ENCODE measurements at places on chromosomes 2 and 18.

DNA sequence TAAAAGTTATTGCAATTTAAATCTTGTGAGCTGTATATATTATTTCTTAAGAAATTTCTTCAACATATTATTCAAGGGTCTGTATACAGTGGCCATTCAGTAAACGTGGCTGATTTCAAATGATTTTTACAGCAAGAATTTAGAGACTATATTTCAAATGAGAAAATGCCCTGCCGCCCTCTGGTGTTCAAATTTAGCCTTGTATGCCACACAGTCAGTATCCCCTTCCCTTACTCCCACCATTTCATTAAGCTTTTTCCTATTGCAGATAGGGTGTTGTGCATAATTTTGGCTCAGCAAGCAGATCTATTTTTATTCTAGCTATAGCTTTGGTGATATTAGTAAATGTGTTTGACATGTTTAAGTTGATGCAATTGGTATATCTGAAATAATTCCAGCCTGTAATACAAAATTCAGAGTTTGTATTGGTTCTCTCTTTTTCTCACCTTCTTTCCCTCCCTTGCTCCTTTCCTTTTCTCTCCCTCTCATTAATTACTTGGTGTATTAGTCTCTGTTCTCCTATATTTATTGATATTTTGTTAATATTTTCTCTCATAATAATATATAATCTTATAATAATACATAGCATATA is 22.8 kb upstream of the SCN7A start:
- DNase-seq = no peak

- DNase-seq = no peak
Measured at GRCh38 chr2:24008672-24009366, 1.1 kb upstream of the MFSD2B start.

DNA sequence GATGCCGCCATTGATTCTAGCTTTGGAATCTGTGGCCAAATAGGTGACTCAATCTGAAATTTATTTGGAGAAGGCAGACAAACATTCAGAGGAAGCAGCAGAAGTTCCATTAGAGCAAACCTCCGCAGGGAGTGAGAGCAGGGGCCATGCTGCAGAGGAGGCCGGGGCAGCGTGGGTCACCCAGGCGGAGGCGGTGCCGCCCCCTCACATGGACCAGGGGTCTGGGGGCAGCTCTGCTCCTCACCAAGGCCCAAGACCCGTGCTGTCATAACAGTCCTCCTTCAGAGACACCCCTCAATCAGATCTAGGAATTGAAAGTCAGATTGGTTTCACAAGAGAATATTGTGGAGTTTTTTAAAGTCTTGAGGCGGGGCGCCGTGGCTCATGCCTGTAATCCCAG is 92.4 kb downstream of the GBX2 start:
- no peak for DNase-seq

- DNase-seq = peak; percentile 41
Measured at GRCh38 chr2:38740851-38741731, 10.1 kb downstream of the SRSF7 start.

DNA sequence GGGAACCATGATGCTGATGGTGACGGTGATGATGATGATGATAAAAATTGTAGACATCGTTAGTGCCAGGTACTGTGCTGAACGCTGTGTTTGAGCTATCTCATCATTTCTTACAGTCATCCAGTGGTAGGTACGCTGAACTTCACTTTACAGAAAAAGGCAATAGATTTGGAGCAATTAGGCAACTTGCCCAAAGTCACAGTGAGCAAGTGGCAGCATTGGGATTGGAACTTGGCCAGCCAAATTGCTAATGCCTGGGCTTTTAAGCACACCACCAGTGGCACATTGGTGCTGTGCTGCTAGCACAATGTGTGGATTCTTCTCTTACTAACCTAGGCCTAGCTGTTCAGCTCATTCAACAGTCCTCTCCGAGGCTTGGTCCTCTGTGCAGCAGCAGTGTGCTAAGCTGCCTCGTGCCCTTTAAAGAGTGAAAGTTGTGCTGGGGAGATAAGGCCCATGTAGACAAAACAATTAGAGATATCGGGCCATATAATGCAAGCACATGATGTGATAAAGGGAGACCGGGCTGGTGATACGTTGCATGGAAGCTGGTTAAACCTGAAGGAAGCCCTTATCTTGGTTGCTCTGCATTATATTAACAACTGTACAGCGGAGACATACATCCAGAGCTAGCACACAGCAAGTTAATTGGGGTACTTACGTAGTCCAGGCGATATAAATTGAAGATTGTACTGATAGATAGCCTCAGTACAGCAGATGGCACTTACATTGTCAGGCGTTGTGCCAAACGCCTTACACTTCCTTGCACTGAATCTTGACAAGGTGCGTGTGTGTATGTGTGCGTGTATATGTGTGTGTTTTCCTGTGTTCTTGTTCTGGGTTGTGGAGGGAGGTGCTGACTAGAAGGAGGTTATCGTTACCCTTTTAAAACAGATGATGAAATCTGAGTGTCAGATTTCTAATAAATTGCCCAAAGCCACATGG is 28.4 kb downstream of the HK2 start:
- DNase-seq = peak; percentile 76

DNA sequence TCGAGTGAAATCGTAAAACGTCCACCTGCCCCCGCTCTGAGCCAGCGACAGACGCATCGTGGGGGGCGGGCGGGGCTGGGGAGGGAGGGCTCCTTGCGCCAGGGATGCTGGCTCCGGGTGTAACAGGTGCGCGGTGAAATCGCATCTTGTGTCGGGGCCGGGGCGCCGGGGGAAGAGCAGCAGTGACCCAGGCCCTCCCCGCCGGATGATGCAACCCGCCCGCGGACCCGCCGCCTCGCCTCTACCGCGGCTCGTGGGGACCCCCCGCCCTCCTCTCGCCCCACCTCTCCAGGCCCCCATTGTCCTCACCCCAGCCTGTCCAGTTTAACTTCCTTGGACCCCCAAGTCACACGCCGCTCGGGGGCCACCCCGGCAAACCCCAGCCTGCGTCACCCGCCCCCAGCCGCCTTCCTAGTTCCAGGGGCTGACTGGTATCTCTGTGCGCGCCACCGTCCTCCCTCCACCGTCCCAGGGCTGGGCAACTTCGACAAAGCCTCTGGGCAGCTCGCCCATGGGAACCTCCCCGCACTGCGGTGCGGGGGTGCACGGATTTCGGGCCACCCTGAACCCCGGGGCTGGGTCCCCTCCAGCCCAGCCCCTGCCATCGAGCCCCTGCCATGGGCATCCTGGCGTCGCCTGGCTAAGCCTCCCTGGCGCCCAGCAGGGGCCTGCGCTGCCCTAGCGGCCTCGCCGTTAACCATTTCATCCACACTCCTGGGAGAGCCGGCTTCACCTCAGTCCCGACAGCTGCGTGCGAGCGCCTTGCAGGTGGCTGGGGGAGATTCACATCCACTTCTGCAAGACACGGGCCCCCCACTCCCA is 799 bp upstream of the KIF1A start:
- DNase-seq = no peak

- DNase-seq = no peak
Measured at GRCh38 chr18:56067969-56068671, 480.1 kb upstream of the TCF4 start.

- DNase-seq = no peak
Measured at GRCh38 chr2:19722531-19722971, 179.2 kb downstream of the TTC32 start.

DNA sequence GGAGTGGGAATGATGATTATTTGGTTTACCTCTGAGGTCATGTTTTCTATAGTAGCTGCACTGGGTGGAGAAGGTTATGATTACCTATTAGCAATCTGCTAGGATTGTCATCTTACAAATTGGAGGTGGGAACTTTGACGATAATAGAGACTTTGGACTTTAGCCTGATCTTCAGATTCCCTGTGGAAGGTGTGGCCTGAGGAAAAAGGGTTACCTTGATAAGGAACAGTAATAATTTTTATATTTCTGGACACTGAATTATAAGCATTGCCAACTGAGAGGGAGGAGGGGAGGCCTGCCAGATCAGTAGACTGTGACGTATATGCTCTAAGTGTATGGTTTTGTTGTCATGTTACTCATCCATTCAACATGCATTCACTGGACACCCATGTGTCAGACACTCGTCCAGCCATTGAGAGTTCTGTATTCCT is 183.4 kb upstream of the FOSL2 start:
- DNase-seq = peak; percentile 96

GRCh38 chr18:77068321-77069312 is 64.0 kb downstream of the MBP start:
- DNase-seq = no peak

DNA sequence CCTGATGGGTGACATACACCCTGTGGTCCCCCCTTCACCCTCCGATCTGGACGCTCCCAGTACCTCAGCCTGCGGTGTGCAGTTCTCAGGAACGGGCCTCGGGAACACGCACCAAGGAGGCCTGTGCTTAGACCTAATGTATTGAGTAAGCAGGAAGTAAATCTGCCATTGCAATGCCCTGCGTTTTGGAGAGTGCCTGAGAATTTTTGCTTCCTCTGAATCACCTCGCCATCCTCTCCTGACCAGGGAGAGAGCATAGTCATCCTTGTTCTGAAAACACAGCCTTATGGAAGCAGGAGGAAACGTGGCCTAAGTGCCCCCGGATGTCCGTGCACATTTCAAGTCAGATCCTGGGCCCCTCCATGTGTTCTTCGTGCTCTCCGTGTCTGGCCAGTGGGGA is 272.2 kb downstream of the NDUFA10 start:
- no peak for DNase-seq

DNA sequence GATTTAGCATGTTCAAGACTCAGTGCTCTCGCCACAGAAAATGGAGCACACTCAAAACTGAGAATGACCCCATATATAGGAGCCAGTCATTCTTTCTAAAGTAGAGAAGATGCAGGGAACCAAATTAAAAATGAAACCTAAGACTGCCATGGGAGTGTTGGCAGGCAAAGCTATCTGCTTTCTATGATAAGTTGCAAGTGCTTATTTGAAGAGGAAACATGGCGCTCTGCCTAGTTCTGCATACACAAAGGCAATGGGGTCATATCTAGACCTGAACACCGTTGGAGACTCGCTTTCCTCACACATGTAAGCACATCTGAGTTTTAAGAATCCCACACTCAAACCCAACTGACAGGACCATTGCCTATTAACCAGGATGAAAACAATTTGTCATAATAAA is 292.5 kb downstream of the ALK start:
- no peak for DNase-seq

- DNase-seq = no peak
Measured at GRCh38 chr2:54720563-54720962, 2.9 kb upstream of the EML6 start.

DNA sequence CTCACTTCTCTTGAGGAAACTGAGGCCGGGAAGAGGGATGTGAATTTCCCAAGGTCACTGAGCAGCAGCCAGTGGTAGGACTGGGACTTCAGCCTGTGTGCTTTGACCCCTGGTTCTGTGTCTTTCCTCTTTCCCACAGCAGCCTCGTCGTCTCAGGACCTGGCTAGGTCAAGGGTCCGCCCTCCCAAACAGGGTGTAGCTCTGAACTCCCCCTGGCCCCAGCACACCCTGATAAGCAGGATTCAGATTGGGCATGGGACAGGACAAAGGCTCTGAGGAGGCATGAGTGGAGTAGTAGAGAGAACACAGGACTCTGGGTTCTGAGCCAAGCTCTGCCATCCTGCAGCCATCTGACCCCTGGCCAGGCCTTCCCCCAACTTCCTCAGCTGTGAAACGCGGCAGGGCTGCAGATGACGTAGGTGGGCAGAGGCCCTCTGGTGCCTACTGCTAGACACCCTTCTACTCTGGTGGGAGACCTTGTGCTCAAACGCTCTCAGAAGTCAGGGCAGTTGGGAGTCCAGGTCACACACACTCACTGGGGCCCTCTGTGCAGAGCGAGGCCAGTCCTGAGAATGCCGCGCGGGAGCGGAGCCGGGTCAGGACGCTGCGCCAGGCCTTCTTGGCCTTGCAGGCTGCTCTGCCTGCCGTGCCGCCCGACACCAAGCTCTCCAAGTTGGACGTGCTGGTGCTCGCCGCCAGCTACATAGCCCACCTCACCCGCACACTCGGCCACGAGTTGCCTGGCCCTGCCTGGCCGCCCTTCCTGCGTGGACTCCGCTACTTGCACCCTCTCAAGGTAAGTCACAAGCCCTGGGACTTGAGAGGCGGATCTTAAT is 984 bp downstream of the TCF23 start:
- peak; percentile 42 for DNase-seq

DNA sequence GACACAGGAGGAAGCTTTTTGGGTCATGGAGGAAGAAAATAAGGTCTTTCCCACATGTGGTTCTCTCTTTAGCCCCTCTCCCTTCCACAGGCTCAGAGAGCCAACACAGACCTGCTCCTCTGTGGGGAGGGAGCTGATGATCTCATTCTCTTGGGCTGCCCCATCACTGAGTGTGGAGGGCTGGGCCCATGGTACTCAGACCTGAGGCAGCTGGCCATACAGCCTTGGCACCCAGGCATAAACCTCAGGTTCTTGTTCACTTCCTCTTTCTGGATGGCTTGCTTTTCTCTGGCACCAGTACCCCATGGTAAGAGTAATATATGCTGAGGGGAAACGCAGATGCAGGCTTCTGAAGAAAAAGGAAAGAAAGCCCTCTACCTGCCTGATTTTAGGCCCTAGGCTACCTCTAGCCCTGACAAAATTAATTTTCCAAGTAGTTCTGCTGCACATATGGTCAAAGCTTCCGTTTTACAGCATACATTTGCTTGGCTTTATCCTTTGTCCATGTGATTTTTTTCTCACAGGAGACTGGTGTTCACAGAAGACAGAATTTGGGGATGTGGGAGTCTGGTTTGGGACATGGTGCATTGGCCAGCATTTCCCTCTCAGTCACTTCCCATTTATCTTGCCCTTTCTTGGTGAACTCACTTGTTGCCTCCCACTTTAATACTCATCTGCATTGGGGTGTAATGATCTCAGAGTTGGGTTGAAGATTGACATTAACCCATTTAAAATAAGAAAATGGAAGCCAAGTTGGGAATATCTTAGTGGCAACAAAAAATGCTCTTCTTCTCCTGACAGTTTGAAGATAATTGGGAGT is 11.1 kb downstream of the DHRS9 start:
- DNase-seq = no peak

DNA sequence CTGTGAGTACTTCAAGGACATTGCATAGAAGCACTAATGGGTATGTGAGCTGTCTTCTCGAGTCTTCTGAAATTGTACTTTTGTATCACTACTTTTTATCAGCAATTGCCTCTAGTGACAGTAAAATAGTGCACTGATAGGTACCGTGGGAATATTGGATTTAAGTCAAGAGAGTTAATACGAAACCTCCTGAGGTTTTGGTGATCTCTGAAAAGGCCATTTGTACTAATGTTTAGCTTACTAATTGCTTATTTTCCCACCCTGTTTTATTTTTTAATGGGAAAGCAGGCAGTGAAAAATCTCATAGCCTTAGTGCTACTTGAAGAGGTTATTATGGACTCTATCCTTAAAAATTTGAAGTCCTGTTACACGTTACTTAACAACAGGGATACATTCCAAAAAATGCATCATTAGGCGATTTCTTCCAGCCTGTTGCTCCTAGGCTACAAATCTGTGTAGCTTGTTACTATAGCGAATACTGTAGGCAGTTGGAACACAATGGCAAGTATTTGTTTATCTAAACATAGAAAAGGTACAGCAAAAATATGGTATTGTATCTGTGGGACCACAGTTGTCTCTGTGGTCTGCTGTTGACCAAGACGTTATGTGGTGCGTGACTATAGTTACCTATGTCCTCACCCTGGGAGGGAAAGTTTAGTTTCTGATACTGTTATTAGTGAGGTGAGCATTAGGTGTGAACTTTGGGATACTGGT is 65.9 kb downstream of the CAB39 start:
- no peak for DNase-seq

- DNase-seq = no peak
Measured at GRCh38 chr2:158969715-158970240, 1.3 kb downstream of the TANC1 start.

GRCh38 chr2:5377323-5377722 is 314.9 kb upstream of the SOX11 start:
- no peak for DNase-seq

- no peak for DNase-seq
Measured at GRCh38 chr2:237920673-237921072, 46.1 kb upstream of the UBE2F start.

GRCh38 chr18:23618862-23619387 is 32.6 kb upstream of the NPC1 start:
- peak; percentile 60 for DNase-seq
